Mesangial cell (primary cell): ENCODE measurements at places on chromosomes 4 and X. TPM values are rescaled to one million over a fixed set of nuclear protein-coding genes. Genes with fewer than 3 reads are reported as not detected.

Gene SCRG1
- total RNA-seq, result 0.13 TPM in 1 of 2 replicates, not detected in the other

Gene MID1IP1
- total RNA-seq, result 57.0 and 70.9 TPM in 2 replicates

Gene NSG1
- 0.65 and 1.5 TPM in 2 replicates for total RNA-seq

Gene GC
- total RNA-seq, result not detected in 2 replicates

Gene RS1
- not detected in 2 replicates for total RNA-seq
